ENCODE measurements at places on chromosomes 2 and 18. TPM values are rescaled to one million over a fixed set of nuclear protein-coding genes. Genes with fewer than 3 reads are reported as not detected.

The BOLL gene
- total RNA-seq = not detected

The SERPINB10 gene
- not detected for total RNA-seq

The RUFY4 gene
- 0.76 TPM for total RNA-seq

The UPP2 gene
- total RNA-seq = not detected

The CCDC121 gene
- total RNA-seq = 0.43 TPM

The OTOS gene
- total RNA-seq = not detected

The TTN gene
- 2.8 TPM for total RNA-seq

The ANKRD23 gene
- total RNA-seq = 5.7 TPM

The SYT4 gene
- total RNA-seq = not detected

The SCN7A gene
- total RNA-seq = not detected

The UGT1A8 gene
- not detected for total RNA-seq

The MSGN1 gene
- not detected for total RNA-seq

The RAX gene
- total RNA-seq = not detected

The GCKR gene
- total RNA-seq = not detected

The CRYGD gene
- total RNA-seq = not detected

The PLGLB1 gene
- 0.45 TPM for total RNA-seq

The ECEL1 gene
- 0.72 TPM for total RNA-seq
